EH (cell line): ENCODE measurements at places on chromosomes 4 and X.
A peak's percentile ranks its signal among the peaks of the same experiment; 100 is the strongest.

GRCh38 chr4:113524096-113524495 lies 237.4 kb downstream of the CAMK2D start:
- no peak for DNase-seq

DNA sequence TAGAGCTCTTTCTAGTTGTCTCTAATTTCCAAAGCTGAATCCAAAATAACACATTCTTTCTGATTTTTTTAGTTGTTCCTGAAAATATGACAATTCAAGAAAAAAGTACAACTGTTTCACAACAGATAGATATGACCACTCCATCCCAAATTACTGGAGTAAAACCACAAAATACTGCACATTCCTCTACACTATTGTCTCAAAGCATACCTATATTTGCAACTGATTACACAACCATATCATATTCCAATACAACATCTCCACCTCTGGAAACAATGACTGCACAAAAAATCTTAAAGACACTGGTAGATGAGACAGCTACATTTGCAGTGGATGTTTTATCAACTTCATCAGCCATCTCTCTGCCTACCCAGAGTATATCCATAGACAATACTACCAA lies 43.6 kb downstream of the ADGRG4 start:
- DNase-seq: no peak

GRCh38 chr4:102945066-102945465 lies 74.4 kb downstream of the SLC9B1 start:
- no peak for DNase-seq

DNA sequence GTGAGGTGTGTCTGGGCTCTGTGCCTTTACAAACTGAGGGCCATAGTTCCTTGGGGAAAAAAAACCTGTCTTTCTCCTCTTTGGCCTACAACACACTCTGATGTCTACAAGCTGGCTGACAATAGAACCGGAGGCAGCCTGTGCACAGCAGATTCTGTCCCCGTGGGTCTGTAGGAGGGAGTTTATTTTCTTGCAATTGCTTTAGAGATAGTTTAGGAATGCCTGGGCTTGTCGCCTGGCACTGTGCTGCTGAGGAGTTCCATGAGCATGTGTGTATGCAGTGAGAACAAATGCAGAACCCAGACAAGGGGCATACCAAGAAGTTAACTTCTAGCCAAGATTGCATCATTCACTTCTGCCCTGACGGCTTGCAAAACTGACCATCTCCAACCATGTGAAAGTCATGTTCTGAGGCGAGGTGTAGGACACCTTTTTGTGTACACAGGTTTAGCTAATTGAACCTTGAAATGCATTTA lies 54.1 kb downstream of the CCNI start:
- DNase-seq: peak; percentile 94

DNA sequence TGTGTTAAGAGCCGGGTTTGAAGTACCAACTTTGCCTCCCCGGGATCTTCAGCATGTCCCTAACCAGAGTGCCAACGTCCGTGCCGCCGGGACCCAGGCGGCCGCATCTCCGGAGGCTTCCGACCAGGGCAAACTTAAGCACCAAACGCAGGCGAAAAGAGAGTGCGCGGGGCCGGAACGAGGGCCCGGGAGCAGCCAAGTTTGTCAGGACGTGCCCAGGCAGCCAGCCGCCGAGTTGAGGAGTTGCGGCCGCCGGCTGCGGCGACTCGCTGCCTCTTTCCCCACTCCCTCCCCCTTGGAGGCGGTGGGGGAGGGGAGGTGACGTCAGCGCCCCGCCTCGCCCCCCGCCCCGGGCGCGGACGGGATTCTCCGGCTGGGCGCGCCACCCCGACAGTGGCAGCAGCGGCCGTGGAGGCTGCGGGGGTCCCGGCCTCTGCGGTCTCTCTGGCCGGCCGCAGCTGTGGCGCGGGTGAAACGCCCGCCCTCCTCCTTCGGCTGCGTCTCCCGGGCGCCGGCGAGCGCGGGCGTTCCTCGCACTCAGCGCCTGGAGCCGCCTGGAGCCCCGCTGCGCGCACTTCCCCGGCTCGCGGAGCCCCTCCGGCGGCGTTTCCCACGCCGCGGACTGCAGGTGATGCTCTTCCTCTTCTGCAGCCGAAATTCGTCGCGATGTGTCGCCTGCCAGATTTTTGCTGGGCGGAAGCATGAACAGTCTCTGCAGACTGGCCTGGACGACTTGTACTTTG lies 2.9 kb upstream of the FAT1 start:
- DNase-seq: peak; percentile 91

GRCh38 chr4:37471971-37472370 lies 214.2 kb downstream of the RELL1 start:
- DNase-seq: no peak

GRCh38 chrX:40101430-40101802 lies 3.7 kb upstream of the BCOR start:
- DNase-seq: no peak

GRCh38 chr4:15348695-15349094 lies 79.1 kb upstream of the C1QTNF7 start:
- DNase-seq: no peak

GRCh38 chrX:68939868-68940267 lies 111.0 kb downstream of the EFNB1 start:
- DNase-seq: no peak

- DNase-seq: no peak
These were observed 15.5 kb downstream of the PAGE4 start for GRCh38 chrX:49844611-49845010.

DNA sequence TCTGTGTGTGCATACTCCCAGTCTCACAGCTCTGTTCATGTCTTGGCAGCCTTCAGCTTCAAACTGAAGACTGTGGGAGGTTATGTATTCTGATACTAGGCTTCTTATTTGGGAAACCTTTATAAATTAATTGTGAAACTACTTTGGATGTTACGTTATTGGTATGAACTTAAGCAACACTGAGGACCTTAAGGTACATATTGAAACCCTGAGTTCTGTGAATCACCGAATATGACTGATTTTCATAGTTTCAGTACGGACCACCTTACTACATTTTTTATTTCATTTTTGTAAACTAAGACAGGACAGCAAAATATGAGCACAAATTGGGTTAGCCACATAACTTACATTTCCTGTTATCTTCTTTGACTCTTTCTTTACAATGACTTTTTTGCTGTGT lies 498.4 kb downstream of the PDGFC start:
- no peak for DNase-seq

- DNase-seq: no peak
These were observed 109.9 kb downstream of the AFF1 start for GRCh38 chr4:87044511-87045233.

DNA sequence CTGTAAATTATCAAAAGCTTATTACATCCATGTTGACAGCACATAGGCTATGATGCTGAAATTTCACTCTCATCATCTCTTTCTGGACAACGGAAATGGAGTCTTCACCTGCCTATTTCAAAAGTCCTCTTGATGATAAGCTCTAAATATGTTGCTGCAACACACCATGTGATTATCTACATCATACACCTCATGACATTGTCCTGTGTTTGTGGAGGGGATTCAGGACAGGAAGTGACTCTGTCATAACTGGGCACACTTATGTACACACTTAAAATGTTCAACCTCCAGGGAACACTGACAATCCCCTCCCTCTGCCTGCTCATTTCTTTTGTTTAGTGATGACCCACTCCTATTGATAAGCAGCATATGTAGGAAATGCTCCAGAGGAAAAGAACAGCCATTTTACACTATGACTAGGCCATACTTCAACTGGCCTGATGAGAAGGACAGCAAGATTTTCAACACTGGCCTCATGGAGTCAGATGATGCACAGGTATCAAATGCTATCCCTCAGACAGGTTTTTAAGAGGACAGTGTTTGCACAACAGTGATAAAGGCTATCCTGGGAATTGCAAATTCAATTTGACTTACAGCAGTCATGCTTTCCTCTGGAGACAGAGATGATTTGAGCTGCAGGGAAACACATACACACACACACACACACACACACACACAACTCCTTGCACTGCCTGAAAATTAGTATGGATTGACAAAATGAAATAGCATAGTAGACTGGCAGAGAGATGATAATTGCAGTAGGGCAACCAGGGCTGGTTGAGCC lies 163.3 kb upstream of the RASGEF1B start:
- no peak for DNase-seq

- peak; percentile 70 for DNase-seq
These were observed 544.7 kb downstream of the SPRY1 start for GRCh38 chr4:123941306-123941705.

- no peak for DNase-seq
These were observed 26.2 kb downstream of the FBXW7 start for GRCh38 chr4:152509595-152510225.

DNA sequence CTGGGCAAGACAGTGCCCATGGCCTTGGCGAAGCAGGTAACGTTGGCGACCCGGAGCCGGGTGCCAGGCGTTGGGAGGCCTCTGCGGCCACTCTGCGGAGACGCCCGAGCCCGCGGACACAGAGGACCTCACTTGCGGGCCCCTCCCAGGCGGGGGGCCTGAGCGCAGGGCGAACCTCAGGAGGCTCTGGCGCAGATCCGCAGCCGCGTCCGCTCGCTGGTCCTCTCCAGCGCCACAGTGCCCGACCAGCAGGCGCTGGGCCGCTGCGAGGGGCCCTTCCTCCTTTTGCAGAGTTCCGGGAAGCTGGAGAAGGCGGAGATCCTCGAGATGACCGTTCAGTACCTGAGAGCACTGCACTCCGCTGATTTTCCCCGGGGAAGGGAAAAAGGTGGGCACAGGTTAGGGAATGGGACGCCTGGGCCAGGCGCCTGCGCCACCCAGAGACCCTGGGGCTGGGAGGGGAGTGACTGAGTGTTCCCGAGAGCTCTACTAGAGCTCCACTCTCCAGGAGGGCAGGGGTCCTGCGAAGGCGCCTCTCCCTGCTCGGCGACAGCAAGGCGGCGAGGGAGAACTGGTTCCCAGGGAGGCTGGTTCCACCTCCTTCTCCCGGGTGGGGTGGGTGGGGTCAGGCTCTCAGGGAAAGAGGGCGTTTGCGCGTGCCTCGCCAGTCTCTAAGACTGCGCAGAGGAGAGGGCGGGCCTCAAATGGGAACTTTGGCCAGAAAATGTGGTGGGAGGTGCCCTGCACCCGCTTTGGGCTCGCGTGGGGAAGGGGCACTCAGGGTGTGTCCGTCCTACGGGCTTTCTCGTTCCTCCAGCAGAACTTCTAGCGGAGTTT lies 1.4 kb downstream of the HELT start:
- no peak for DNase-seq

- DNase-seq: no peak
These were observed 139.7 kb upstream of the MAP3K15 start for GRCh38 chrX:19655032-19655431.

DNA sequence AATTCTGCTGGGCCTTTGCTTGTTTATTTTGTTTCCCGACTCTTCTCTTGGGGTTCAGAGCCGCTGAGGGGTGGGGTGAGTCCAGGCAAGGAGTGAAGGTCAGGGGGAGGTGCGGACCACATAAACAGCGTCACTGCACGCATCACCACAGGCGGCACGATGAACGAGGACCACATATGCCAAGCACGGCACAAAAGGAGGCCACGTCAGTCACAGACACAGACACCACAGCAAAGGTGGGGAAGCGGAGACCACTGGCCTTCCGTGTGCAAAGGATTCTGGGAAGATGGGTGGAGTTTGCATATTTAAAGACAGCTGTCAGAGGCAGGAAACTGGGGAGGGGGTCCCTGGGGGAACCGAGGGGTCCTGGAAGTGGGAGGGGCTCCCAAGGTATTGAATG lies 10.3 kb upstream of the TIMP1 start:
- DNase-seq: no peak

DNA sequence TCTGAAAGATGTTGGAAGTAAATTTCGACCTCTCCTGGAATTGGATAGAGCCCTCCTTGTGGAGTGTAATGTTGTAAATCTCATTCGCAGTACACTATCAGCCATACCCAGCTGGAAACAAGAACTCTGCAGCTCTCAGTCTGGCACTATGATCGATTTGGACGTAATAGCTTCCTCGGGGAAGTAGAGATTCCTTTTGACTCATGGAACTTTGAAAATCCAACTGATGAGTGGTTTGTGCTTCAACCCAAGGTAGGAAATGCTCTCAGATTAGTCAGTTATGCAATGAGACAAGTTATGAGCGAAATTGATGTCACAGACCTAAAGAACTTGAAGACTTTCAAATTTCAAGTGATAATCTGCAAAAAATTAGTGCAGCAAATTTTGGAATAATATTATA lies 103.9 kb downstream of the SYTL5 start:
- no peak for DNase-seq

DNA sequence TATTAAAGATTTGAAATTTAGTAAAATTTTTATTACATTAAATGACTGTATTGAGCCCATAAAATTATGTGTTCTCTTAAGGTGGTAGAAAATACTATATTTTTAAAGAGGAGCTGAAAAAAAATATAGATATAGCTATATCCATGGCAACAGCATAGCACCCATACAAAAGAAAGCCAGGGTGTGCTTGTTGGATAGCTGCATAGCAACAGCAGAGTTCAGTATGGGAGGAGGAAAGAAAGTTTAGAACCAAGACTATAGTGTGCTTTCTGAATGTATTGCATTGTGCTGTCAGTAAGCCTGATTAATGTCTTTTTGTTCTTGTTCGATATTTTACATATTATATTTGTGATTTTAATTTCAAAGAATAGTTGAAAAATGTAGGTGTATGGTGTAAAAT lies 78.4 kb downstream of the GRID2 start:
- DNase-seq: no peak

DNA sequence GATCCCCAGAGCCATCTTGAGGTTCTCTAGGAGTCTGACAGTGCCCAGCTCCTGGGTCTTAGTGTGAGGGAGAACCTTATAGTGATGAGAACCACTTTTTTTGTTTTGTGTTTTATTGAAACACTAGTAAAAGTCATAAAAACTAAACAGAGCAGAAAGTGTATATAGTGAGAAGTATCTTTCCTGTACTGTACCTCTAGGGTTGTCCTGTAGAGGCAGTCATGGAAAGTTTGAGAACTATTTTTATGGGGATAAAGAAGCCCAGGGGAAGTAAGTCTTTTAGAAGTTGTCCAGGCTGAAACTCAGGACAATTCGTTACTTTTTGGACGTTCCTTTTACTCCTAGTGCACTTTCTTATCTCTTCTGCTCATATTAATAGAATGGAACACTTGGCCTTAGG lies 40.9 kb downstream of the ADH5 start:
- no peak for DNase-seq

DNA sequence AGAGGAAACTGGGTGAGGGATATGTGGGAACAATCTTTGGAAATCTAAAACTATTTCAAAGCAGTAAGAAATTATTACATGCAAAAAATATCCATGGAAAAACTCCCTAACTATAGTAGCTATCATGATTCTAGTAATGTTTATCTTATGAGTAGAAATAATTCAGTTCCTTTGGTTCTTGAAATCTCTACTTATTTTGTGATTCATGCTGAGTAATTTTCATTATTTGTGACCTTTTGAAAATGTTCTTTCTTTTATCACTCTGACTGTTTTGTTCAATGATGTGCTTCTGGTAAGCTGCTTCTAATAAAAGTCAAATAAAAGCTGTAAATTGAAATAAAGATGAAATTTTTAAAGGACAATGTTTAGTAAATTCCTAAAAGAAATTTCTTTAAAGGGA lies 40.4 kb upstream of the MAGEB10 start:
- DNase-seq: no peak

- DNase-seq: no peak
These were observed 1.6 kb downstream of the FAT4 start for GRCh38 chr4:125316401-125316790.

- DNase-seq: no peak
These were observed 32.6 kb upstream of the ZFP42 start for GRCh38 chr4:187962926-187963325.
